Occipital lobe (tissue), 3 donors: ENCODE measurements at places on chromosomes 1 and 21.

DNA sequence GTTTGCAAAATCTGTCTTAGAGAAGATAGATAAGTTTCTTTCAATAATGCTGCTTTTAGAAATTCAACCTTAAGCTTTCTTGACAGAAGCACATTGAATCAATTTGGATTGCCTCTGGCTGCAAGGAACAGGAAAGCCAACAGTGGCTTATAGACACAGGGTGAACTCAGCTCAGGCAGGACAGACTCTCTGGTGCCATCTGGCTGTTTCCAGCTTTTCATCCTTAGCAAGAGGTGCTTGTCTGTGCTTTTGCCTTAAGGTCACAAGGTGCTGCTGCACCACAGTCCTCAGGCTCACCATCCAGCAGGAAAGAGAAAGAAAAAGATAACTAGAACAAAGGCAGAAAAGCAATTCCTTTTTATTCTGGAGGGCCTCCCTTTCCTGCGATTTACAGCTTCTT, 93.7 kb upstream of the ETS2 start:
- DNase-seq, result no peak

GRCh38 chr1:245264226-245264625, 109.4 kb downstream of the KIF26B start:
- no peak for DNase-seq

DNA sequence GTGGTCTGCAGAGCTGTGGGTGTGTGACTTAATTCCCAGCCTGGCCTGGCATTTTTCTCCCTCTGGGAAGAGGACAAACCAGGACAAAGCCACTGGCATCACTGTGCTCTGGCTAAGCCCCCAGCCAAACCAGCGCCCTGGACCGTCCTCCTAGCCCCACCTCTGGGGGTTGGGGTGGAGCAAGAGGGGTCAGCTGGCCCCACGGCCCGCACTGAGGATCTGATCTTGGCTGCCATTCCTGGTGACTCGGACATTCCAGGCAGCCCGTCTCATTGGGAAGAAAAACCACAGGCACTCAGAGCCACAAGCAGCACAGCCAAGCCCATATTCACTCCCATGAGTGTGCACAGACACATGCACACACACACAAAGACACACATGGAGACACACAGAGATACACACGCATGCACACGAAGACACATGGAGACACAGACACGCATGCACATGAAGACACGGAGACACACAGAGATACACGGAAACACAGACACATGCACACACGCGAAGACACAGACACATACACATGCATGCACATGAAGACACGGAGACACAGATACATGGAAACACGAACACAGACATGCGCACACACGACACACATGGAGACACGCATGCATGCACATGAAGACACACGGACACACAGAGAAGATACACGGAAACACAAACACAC, 2.3 kb upstream of the MXRA8 start:
- no peak for DNase-seq

DNA sequence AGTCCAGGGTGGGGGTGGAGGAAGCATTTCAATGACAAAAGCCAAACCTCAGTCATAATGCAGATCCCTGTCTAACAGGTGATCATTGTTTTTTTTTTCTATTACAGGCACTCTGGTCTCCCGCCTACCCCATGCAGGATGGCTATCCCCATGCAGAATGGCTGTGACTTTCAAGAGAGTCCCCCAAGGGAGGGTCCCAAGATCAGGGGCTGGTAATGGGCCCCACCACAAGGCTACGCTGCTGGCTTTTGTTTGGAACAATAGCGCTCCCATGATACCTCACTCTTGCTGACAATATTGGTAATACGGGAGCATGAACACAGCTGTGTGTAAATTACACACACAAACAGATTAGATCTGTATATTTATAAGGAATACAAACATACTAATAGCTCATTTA, 119.4 kb downstream of the SLC45A1 start:
- DNase-seq, result no peak

DNA sequence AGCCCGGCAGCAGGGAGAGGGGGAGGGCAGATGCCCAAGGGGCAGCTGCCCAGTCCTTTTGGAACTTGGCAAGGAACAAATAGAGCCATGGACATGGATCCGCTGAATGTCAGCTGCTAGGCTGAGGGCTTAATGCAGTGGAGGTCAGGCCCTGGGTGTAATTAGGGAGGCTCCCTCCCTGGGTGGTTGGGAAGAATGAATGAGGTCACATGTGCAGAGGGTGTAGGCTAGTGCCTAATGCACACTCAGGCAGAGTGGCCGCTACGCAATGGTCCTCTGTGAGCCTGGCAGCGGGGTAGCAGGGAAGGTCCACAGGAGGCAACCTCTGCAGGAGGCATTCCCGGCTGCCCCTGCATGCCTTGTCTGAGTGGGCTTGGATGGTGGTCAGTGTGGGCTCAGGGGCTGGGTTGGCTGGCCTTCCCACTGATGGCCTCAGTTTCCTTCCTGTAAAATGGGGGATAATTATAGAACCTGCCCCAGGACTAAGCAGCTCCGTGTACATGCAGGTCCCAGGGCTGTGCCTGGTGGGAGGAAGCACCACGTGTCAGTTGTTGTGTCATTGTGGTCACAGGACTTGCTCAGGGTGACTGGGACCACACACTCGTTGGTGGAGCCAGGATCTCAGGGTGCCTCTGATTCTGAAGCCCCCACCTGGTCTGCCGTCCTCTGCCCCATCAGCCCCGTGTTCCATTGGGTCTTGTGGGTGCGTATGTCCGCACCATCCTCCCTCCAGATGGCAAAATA, 81.6 kb upstream of the ACTL8 start:
- no peak for DNase-seq

GRCh38 chr1:109502364-109502851, 7.1 kb downstream of the AMIGO1 start:
- no peak for DNase-seq

DNA sequence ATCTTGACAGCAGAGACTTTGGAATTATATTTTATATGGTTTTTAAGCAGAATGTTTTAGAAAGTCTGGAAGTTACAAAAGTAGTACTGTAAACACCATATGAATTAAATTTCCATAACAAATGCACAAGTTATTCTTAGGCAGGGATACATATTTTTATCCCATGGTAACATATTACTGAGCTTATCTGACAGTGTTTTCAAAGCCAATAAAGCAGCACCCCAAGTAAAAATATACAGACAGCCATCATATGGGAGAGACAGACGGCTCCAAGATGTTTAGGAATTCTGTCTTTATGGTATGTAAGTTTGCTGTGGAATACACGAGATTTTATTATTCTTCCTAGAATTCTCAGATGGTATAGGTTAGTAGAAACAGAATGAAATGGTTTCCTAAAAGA, 12.0 kb upstream of the GNG4 start:
- no peak for DNase-seq

DNA sequence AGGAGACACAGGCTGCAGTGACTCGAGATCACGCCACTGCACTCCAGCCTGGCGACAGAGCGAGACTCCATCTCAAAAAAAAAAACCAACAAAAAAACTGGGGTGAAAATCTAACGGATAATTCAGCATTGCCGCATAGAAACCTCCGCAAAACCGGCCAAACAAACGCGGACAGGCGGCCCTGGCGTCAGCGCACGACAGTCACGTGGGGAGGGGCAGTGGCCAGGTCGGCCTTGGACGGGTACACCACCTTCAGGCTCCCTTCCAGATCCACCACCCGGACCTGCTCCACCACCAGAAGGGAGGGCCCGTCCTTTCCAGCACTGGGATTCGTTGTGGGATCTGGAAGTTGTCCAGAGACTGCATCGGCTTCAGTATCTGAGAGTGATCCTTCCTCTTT, 8.4 kb downstream of the SMIM1 start:
- DNase-seq, result no peak

DNA sequence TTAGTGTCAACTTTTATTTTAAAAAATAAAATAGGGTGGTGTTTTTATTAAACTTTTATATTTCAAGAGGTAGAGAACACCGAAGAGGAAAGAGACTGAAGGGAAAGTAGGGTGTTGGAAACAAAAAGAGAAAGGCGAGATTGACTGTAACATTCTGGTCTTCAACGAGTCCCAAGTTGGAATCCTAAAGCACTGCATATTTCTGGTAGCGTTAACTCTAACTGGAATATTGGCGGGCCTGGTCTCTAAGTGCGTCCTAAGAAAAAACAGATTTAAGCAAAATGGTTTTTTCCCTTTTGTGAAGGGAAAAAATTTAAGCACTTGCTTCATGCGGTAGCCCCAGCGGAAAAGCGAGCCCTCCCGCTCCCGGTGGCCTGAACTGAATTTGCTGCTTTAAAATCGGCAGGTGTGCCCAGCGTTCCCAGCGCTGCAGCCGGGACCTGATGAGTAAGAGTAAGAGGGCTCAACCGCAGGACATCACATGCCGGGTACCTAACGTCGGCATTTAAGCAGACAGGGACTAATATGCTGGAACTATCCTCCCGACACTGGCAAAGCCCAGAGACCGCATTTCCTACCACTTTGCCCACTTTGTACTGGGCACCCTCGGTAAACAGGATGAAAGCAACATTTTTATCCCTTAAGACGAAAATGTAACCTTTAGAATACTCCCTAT, 30.5 kb upstream of the NFIA start:
- no peak for DNase-seq

GRCh38 chr21:29849735-29850176, 90.0 kb downstream of the GRIK1 start:
- DNase-seq, result peak; percentile 10

- no peak for DNase-seq
Observed at GRCh38 chr1:85343213-85343611, 66.8 kb upstream of the BCL10 start.

DNA sequence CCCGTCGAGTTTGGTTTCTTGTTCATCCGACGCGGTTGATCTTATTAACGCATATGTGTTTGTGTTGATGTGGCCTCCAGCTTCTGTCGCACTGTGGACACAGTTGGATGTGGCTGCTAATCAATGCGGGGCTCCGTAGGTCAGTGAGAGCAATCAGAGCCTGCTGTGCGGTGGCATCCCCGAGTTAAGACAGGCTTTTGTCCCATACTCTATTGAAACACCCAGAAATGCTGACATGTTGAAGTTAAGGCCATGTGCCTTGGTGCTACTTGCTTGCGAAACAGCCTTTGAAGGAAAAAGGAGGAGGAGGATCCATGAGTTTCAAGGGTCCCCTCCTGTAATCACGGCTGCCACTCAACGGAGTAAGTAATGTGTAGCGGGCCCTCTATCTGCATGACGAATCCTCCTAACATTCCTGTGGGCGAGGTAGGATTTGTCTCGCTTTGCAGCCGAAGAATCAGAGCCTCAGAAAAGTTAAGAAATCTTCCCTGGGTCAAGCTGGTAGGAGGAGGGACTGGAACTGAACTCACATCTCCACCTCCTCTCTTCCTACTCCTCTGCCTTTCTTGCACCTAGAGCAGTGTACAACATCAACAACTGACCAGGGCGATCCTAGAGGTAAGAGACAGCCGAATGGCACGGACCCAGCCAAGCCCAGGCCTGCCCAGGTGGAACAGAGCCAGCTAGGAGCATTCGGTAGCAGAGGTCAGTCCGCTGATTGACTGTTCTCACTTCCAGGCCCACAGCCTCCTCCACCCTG, 19.5 kb downstream of the PDE9A start:
- DNase-seq, result no peak

- DNase-seq, result no peak
Observed at GRCh38 chr1:222243902-222244301, 304.0 kb downstream of the HHIPL2 start.

- no peak for DNase-seq
Observed at GRCh38 chr1:109218516-109218915, 4.8 kb downstream of the SARS1 start.

DNA sequence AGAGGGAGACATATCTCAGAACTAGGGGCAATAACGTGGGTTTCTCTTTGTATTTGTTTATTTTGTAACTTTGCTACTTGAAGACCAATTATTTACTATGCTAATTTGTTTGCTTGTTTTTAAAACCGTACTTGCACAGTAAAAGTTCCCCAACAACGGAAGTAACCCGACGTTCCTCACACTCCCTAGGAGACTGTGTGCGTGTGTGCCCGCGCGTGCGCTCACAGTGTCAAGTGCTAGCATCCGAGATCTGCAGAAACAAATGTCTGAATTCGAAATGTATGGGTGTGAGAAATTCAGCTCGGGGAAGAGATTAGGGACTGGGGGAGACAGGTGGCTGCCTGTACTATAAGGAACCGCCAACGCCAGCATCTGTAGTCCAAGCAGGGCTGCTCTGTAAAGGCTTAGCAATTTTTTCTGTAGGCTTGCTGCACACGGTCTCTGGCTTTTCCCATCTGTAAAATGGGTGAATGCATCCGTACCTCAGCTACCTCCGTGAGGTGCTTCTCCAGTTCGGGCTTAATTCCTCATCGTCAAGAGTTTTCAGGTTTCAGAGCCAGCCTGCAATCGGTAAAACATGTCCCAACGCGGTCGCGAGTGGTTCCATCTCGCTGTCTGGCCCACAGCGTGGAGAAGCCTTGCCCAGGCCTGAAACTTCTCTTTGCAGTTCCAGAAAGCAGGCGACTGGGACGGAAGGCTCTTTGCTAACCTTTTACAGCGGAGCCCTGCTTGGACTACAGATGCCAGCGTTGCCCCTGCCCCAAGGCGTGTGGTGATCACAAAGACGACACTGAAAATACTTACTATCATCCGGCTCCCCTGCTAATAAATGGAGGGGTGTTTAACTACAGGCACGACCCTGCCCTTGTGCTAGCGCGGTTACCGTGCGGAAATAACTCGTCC, 1.3 kb upstream of the OLIG2 start:
- no peak for DNase-seq

DNA sequence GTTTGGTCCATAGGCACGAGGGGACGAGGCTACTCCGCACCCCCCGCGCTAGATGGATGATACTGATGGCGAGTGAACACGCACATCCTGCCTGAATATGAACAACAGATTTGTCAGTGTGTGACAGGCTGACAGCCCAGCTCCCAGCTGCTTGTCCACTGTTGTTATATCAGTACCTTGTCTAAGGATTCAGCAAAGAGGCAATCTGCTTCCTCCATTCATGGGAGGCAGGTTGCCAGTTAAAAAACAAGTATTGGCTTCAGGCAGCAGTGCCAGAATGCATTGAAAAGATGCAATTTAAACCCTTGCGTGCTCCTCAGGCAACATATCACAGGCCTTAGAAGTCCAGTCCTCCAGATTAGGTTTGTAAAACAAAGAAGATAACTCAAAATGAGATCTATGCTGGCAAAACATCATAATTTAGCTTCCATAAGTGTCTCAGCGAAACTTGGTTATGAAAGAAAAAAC, 223.3 kb downstream of the GPATCH2 start:
- no peak for DNase-seq
